ENCODE measurements at places on chromosomes 7 and 10.

DNA sequence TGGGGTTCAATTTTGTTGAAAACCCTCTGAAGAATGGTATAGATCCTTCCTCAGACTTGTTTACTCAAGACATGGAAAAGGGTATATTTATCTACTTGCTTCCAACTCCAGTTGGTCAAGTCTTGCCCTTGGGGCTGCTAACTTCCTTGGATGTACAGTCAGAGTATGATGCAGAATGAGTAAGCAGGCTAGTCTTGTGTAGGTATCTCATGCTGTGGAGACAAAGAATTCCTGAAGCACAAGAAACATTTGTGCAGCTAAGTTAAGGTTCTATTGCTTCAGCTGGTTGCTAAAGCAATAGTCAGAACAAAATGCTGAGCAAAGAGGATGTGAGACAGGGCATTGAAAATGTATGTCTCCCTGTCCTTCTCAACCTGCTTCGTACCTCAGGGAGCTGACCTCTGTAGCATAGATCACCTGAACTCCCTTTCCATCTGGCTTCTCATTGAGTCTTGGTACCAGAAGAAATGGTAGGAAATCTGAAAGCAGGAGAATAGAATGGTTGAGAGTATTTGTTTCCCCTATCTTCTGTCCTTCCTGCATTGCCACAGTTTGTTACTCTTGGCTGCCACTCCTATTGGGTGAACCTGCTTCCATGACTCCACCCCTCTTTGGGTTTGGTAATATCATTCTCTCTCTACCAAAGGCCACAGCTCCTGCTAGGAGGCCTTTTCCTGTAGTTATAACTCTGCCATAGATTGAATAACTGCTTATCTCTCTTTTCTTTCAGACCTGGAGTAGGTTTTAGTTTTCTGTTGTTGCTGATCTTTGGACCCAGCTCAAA, 346.0 kb downstream of the PHF14 start:
- DNase-seq = no peak

GRCh38 chr7:143285806-143286521, 1.2 kb downstream of the TMEM139 start:
- DNase-seq = no peak

GRCh38 chr7:38102507-38102906, 75.5 kb upstream of the STARD3NL start:
- no peak for DNase-seq

- no peak for DNase-seq
These were observed 159.2 kb downstream of the PRKG1 start for GRCh38 chr10:51233337-51234100.

DNA sequence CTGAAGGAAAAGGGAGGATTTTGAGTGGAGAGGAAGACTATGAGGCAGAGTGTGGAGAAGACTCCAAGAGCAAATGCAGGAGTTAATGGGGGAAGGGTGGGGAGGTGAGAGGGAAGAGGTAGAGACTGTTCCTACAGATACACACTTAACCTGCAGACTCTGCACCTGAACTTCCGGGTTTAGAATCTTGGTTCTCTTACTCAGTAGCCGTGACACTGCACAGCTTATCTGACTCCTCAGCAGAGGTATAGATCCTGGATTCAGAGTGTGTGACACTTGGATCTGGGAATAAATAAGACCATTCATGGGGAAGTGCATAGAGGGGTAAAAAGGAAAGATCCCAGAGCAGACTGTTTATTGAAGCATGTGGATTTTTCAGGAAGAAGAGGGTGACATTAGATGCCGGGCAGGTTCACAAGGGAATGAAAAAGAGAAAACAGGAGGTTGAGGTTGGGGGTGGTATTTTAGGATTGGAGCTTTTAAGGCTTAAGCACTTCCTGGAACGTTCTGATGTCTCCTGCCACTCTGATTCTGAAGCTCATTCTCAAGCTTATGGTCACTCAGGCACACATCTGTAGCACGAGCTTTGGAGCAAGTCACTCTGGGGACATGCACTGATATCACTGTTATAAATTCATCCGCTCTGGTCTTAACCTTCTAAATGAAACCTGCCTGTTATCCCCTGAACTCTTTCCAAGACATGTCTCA, 5.7 kb upstream of the ZC3HAV1L start:
- DNase-seq = no peak

DNA sequence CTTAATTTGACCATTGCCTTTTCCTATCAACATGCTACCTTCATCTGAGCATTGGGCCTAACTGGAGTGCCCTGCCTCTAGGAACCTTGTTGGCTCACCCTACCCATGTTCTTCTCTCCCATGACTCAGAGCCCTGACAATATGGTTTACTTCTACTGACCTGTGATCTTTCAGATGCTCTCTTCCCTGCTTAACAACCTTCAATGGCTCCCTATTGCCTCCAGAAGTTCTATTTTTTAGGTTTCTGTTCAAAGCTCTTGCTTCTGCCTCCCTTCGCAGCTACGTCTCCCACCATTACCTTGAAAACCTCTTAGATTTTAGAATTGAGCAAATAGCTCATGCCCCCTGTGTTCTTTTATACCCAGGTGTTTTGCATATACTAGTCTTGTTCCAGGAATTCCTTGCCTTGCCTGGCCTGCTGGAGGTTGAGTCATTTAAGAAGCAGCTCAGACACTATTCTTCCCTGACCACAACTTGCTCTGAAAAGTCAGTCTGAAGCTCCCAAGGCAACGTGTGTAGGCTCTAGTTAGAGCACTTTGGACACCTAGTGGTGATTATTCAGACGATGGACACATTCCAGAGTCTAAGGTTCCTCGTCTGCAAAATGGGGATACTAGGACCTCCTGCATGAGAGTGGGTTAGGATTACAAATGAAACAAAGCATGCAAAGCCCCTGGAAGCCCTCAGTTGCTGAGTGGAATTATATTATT, 64.4 kb upstream of the EMX2 start:
- DNase-seq = no peak

- DNase-seq = no peak
These were observed 45.3 kb downstream of the RCC1L start for GRCh38 chr7:75028299-75028698.

DNA sequence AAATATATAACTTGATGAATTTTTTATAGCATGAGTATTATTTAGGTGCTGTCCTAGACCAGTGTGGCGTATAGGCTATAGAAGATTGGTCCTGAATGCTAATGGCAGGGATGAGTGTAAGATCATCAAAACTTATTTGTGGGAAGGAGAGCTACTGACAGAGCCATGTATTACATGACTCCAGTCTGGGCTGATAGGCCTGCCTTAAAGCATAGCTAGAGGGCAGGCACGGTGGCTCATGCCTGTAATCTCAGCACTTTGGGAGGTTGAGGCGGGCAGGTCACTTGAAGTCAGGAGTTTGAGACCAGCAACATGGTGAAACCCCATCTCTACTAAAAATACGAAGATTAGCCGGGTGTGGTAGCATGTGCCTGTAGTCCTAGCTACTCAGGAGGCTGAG, 198.1 kb upstream of the KLF14 start:
- DNase-seq = no peak

DNA sequence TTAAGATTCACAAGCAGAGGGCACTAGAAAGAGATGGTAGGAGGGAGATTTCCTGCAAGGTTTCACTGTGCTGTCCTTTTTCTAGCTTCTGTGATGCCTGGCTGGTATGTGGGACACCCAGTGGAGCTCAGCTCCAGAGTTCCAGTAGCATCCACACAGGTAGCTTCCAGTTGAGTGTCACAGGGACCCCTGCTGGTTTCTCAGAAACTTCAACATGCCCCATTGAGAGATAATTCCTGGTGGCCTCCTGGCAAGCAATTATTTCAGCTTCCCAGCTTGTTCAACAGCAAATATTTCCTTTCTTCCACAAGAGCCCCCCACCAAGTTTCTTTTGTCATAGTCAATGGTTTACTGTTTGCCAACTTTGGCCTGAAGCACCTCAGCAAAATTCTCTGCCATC, 858.7 kb downstream of the REEP3 start:
- no peak for DNase-seq

GRCh38 chr7:81167934-81168333, 249.1 kb upstream of the SEMA3C start:
- DNase-seq = no peak
